ENCODE measurements at places on chromosomes 3 and 15.

DNA sequence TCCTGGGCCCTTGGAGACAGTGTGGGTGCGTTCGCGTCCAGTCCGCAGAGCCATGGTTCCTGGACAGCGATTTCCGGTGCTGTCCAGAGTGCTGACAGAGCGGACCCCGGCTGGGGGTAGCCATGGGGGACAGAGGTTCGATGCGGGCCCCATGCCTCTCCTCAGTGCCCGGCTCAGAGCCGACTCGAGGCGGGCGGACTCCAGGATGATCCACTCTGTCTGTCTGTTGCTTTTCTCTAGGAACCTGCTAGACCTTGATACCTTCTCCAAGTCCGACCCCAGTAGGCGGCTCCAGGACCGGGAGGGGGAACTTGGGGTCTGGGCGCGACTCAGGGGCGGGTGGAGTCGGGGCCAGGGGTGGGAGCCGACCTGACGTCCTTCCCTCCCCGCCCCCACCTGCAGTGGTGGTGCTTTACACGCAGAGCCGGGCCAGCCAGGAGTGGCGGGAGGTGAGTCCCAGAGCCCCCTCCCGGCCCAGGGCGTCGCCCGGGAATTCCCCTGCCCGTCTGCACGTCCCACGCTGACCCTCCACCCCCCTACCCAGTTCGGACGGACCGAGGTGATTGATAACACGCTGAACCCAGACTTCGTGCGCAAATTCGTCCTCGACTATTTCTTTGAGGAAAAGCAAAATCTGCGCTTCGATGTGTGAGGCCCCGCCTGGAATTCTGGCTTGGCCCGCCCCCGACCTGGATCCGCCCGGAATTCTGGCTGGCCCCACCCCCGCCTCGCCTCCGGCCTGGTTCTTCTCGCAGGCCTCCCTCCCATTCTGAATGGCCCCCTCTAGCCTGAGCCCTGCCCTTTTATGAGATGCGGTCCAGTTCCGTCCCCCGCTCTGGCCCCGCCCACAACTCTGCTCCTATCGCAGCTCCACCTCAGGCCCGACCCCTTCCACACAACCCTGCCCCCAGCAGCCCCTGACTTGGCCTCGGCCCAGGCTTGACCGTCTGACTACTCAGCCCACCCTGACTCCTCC, 1.0 kb downstream of the CPNE9 start:
- no peak for DNase-seq

DNA sequence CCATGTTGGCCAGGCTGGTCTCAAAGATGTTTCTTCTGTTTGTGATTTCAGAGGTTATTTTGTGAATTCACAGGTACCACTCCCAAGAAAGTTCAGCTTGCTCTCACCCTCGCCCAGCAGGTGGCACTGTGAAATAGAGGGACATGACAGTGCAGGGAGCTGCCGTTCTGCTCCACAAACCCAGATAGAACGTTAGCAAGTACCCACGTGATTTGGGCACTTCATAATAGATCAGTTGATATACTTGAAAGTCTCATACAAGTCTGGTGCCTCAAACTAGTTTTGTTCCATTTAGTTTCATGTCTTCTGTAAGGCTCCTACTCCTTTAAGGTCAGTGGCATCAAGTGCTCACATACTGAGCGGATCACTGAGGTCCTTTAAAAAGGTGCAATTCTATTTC, 45.5 kb downstream of the FILIP1L start:
- DNase-seq = peak; percentile 59

GRCh38 chr3:85790445-85791030, 831.7 kb downstream of the CADM2 start:
- no peak for DNase-seq

DNA sequence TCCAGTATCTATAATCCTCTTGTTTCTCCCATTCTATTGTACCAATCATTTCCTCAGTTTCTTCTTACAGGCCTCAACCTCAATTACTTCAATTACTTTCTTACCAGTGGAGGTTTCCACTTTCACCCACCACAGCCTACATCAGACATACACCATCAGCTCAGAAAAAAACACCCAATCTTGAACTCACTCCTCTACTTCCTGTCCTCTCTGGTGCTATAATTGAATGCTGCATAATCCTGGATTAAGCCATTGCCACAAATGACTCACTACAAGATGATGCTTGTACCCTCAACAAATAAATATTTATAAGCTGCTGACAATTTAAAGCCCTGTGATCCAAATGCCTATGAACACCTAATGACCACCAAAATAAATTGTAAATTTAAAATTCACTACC, 18.5 kb downstream of the RYK start:
- no peak for DNase-seq

DNA sequence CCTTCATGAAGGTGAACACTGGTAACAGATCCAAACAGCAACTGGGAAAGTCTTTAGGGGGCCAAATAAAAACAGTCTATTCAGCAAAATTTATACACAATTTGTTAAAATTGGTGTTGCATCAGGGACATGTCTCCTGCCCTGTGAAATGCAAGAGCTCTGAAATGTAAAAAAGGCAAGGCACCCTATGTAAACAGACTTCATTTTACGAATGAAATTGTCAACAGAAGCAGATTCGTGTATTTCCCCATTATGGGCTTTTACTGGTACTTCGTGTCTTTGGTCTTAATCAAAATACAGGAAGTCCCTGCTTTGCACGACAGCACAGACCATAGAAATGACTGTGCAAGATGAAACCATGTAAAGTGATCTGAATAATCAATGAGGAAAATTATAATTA, 127.3 kb upstream of the THBS1 start:
- no peak for DNase-seq
